Activated CD8-positive, alpha-beta T cell treated with anti-CD3 and anti-CD28 coated beads for 36 hours (primary cell): ENCODE measurements at places on chromosomes 6 and 20.

DNA sequence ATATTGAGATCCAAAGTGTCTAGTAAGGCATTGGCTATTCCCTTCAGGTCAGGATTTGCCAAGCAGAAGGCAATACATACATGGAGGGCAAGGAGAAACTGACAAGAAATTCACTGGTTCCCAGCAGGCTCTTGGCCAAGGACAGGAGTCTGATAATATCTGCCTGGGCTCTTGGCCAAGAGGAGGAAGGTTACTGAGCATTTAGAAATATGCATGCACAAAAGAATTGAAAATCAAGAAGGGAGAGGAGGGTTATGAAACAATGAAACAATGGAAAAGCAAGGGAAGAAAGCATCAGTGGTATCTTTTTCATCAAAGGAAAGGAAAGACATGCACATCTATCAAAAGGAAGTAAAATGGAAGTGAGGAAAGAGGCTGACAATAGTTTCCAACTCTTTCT, 42.4 kb downstream of the ARHGAP18 start:
- no peak for DNase-seq

- peak; percentile 68 for DNase-seq
Measured at GRCh38 chr20:32333988-32334885, 23.9 kb upstream of the ASXL1 start.

DNA sequence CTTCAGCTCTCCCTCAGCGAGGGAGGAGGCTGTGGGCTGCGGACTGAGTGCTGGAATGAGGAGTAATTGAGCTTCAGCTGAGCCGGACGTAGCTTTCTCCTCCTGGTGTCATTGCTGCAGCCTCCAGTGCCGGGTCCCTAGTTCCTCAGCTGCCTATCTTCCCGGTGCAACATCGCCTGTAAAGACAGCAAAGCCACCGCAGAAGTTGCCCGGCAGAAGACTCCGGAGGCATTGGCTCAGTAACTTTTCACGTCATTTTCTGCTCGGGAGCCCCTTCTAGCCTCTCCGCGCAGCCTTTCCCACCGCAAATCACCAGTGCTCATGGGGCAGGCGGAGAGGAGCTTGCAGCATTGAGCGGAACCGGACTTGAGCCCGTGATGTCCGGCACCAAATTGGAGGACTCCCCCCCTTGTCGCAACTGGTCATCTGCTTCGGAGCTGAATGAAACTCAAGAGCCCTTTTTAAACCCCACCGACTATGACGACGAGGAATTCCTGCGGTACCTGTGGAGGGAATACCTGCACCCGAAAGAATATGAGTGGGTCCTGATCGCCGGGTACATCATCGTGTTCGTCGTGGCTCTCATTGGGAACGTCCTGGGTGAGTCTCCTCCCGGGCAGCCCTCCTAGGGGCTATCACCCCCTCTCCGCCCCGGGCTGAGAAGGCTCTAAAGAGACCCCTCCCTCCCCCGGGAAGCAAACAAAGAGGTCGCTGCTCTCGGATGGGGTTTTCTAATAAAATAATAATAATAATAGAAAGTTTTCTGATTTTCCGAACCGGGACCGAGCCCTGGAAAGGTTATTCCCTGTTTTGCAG, at the start of gene HCRTR2:
TSS of gene HCRTR2 (plus strand) at position 305 of the 816 bp plus-strand sequence. CDS start at position 378, 73 bp downstream.
- DNase-seq = no peak

GRCh38 chr6:133502441-133503335, 261.5 kb downstream of the EYA4 start:
- DNase-seq = no peak

DNA sequence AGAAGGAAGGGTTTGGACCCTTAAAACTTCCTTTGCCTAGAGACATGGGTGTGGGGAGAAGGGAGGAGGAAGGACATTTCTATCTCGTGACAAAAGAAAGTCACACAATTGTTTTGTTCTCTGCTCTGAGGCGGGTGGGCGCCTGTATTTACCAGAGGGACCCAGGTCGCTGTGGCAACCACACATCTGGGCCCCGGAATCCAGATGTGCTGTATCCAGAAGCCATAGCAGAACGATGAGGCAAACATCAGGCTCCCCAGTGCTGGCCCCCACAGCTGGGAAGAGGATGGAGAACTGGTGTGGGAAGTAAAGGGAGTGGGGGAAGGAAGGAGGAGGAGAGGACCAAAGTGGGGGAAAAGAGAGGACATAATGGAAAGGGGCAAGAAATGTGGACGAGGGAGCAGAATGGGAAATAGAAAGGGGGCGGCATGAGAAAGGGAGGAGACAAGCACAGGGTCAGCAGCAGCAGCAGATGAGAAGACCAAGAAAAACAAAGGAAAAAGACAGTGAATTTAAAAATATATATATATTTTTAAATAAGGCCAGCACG, 3.4 kb upstream of the TNXB start:
- DNase-seq = no peak

DNA sequence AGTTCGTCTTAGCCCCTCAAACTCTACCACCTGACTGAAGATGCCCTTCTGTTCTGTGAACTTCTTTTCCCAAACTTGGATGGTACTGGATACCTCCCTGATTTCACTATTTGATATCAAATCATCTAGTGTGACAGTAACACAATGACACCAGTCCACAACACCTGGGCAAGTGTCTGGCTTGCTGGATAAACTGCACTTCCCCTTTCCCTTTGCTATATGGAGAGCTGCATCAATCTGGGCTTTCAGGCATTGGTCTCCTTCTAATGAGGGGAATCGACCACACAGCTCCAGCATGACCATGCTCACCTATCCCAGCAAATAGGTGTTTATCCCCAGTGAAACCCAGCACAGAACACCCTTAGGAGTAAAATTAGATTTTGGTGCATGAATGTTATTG, 3.1 kb downstream of the F13A1 start:
- no peak for DNase-seq

- DNase-seq = no peak
Measured at GRCh38 chr20:1280195-1281102, 14.4 kb downstream of the SNPH start.

GRCh38 chr6:149750136-149750609, 632 bp downstream of the PCMT1 start:
- peak; percentile 89 for DNase-seq

DNA sequence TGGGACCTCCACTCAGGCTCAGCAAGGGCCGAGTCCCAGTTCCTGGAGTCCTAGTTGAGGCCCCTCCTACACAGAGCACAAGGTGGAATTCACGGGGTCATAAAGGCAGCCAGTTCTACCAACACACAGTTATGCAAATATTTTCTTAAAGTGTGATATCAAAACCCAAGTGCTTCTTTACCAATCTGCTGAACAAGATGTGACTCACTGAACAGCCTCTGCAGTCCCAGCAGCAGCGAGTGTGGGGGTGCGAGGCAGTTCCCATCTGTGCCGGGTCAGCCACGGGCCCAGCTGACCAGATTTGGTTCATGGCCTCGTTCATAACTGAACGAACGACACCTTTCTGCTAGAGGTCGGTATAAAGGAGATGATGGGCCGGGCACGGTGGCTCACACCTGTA, 4.5 kb upstream of the TCEA2 start:
- DNase-seq = no peak

DNA sequence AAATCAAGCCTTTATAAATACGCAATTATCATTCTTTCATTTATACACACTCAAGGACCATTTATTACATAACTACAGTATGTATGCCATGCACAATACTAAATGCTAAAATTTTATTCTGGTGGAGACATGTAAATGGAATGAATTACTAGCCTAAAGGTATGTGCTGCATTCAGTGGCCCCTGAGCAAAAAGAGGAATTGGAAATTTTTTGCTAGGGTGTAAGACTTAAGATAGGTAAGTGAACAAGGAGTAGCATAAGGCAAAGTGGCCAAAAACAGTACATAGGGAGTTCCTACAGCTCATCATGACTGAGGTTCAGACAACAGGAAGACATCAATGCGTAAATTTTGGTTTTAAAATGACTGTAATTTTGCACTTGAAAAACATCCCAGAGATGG, 2.3 kb upstream of the MTFR2 start:
- DNase-seq = no peak

DNA sequence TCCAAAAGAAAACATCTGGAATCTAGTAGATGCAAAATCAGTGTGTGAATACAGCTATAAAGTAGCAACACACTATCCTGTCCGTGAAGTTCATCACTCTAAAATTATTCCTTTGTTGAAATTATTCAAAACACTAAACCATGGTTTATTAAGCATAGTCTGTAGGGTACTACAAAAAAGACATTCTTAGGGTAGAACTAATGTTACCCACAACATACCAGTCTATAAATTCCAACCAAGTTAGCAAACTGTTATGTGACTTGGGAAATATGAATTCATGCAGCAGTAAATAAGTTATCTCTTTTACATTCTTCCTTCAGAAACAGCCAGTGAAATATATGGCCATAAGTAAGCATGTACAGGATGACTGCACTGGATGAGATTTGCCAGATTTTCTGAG, 580.3 kb upstream of the ADGRB3 start:
- DNase-seq = no peak

DNA sequence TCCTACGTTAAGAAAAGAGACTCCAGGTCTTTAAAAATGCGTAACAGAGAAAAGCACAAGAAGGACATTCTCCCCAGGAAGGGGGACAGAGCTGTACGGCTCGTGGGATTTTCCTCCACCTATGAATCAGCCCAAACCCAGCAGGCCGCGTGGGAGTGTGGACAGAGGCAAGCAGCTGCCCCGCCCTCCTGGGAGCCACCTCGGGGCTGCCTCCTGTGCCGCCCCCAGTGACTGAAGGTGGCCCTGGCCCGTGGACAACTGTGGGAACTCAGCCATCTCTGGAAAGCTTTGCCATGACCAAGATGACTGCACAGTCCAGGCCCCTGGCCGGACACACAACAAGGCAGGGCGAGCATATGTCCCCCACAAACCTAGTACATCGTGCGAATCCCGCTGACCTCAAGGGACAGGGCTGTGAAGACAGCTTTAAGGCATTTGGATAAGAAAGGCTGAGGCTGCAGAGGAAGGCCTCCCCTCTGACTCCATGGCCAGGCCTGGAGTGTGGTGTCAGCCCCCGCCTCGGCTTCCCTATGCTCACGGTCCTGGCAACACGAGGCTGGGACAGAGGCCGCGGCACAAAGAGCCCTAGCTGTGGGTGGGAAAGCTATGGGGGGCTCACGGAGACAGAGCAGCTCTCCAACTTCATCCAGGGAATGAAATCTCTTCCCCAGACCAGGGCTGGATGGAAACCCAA, 26.9 kb downstream of the PXDC1 start:
- DNase-seq = no peak

DNA sequence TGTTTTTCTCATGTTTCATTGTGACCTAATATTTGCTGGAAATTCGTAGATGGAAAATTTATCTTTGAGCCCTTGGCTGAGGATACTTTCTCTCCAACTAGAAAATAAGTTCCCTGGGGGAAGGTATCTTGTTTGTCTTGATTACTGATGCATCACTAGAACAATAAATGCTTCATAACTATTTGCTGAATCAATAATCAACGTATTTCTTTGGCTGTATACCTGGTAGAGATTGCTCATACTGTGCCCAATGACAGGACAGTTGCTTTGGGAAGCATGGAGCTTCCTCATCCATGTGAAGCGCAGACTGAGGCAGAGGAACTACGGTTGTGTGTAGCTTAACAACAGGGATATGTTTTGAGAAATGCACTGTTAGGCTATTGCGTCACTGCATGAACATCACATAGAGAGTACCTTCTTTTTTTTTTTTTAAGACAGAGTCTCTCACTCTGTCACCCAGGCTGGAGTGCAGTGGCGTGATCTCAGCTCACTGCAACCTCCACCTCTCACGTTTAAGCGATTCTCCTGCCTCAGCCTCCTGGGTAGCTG, 34.2 kb upstream of the RPN2 start:
- no peak for DNase-seq

GRCh38 chr6:100617633-100618350, 153.1 kb upstream of the SIM1 start:
- no peak for DNase-seq

DNA sequence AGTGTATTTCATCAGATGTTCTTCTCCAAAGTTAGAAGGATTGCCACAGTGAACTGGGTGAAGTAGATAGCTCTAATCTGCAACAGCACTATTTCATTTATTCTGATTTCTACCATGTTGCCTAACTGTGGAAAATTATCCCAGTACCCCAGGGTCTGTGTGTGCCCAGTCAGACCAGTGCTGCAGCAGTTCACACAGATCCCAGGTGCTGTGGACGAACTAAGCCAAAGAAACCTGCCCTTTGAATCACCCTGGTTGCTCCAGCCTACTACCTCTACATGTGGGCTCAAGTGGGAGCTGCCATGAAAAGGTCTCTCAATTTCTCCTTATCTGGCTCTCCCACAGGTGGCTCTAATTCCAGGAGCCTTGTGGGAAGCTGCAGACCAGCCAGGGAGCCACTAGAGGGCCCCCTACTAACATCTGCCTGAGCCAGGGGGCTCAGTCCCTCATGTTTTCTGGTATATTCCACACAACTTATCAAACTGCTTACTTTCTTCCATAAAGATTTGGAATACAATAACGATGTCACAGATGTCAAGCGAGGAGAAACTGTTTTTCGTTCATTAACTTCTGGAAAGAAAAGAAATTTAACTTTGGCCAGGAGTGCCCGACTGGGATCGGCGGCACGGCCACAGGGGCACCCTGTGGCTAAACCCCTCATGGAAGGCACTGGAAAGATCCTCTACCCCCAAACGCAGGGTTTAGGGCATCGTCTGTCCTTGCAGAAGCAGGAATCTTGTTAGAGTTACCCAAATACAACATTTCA, 31.6 kb upstream of the LY86 start:
- DNase-seq = peak; percentile 56

- no peak for DNase-seq
Measured at GRCh38 chr20:9744551-9744950, 94.3 kb downstream of the PAK5 start.

DNA sequence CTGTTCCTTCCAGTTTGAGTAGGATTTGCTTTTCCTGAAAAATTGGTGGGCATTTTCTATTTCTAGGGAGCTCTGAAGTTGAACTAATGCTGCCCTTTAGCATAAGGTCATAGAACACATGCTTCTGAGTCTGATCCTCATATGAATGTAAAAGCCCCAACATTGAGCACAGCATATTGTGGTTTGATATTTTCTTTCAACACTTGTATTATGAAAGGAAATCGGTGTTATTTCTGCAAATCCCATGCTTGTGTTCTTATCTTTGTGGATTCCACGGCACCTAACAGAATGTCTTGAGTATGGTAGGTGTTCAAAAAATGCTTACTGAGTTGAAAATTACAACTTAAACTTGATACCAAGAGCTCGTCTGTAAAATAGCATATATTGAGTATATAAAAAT, 85.8 kb downstream of the TRMT11 start:
- no peak for DNase-seq

GRCh38 chr20:32891926-32892660, 33.4 kb downstream of the EFCAB8 start:
- DNase-seq = no peak

- DNase-seq = no peak
Measured at GRCh38 chr20:22472447-22473100, 111.8 kb downstream of the FOXA2 start.

- no peak for DNase-seq
Measured at GRCh38 chr6:158996856-158997255, 3.1 kb downstream of the RSPH3 start.

- no peak for DNase-seq
Measured at GRCh38 chr6:75196081-75196687, 9.7 kb downstream of the COL12A1 start.
